Foreskin keratinocyte (primary cell): ENCODE measurements at places on chromosomes 4 and X. TPM values are rescaled to one million over a fixed set of nuclear protein-coding genes. Genes with fewer than 3 reads are reported as not detected.

- no peak for DNase-seq
Measured at GRCh38 chr4:155759372-155760252, 791 bp downstream of the GUCY1B1 start.

DNA sequence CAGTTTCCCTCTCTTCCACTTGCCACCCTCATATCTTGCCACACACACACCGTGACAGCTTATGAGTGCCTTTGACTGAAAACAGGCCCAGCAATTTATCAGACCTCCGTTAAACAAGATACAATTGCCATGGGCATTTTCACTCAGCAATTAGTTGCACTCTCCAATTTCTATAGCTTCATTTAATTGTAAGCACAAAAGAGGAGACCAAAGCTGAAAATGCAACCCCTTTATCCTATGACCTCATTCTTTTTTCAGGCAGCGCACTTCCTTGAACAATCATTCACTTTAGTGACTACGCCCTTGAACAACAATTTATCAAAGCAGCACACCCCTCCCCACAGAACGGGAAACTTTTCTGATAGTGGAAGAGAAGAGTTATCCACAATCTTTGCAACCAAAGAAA is 4.1 kb downstream of the POF1B start:
- DNase-seq: no peak

DCHS2 gene
- polyA plus RNA-seq: not detected in 2 replicates

RNF175 gene
- polyA plus RNA-seq: 0.12 and 0.13 TPM in 2 replicates
